ENCODE measurements at places on chromosomes 7 and 10. TPM values are rescaled to one million over a fixed set of nuclear protein-coding genes. Genes with fewer than 3 reads are reported as not detected.
A peak's percentile ranks its signal among the peaks of the same experiment; 100 is the strongest.

- H3K4me1 ChIP-seq = no peaks in the 10 kb centered on the region
- no peak overlapping the region for H3K4me3 ChIP-seq
- H3K36me3 ChIP-seq = no peaks in the 10 kb centered on the region
- H3K27me3 ChIP-seq = peaks cover 30% of the 10 kb centered on the region
- no peak overlapping the region for H3K27ac ChIP-seq
These were observed 3.0 kb upstream of the DMBT1 start for GRCh38 chr10:122557516-122557915.

- H3K4me1 ChIP-seq = no peaks in the 10 kb centered on the region
- no peak overlapping the region for H3K4me3 ChIP-seq
- H3K27me3 ChIP-seq = no peaks in the 10 kb centered on the region
- H3K27ac ChIP-seq = no peak overlapping the region
- no peaks in the 10 kb centered on the region for H3K36me3 ChIP-seq
- DNase-seq = peak; percentile 21
These were observed 26.4 kb upstream of the HSPA12A start for GRCh38 chr10:116768786-116769185.

GRCh38 chr7:762885-763284 lies 35.8 kb upstream of the PRKAR1B start:
- H3K27ac ChIP-seq = no peak overlapping the region
- peaks cover 87% of the 10 kb centered on the region for H3K36me3 ChIP-seq
- no peak for DNase-seq
- H3K4me1 ChIP-seq = no peaks in the 10 kb centered on the region

DNA sequence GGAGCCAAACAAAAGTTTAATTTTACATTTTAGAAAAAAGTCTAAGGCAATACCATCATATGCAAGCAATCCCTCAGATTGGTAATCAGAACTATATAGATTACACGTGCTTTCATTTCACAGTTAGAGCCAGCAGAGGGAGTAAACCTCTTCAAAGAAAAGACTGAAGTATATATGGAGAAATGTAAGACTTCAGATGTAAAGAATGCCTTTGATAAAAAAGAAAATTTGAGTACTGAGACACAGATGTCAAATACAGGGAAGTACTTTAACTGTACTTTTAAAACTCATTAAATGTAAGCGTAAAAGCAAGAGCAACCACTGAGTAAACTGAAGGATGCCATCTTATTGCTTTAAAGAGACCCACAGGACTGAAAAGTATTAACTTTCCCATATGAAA lies 101.4 kb upstream of the FAM133B start:
- no peak for DNase-seq
- no peaks in the 10 kb centered on the region for H3K4me1 ChIP-seq
- H3K27ac ChIP-seq = no peak overlapping the region
- no peak overlapping the region for H3K4me3 ChIP-seq

The PDE6C gene
- not detected for total RNA-seq

DNA sequence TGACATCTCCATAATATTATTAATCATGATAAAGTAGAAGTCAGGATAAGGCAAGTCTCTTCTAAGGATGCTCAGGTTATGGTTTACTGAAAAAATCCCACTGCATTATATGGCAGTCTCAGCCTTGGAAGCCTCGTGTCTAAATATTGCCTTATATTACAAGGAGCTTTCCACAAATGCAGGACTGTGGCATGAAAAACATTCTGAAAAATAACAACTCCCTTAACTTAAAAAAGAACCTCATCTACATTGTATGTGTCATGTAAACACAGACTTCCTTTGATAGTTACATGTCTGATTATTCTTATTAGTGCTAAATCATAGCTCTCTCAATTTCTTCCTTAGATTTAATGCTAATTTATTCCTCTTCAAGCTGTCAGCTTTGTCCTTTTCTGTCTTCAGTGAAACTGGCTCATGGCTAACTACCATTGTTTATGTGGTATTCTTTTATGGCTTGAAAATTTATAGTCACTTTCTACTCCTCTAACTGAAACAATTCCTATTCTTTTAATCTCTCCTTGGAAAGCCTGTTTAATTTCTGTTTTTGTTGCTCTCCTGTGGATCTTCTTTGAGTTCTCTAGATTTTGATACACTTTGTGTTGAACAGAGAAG lies 156.1 kb downstream of the KIF20B start:
- no peaks in the 10 kb centered on the region for H3K36me3 ChIP-seq
- no peak for DNase-seq
- no peaks in the 10 kb centered on the region for H3K27me3 ChIP-seq
- H3K4me3 ChIP-seq = no peak overlapping the region
- H3K4me1 ChIP-seq = no peaks in the 10 kb centered on the region
- no peak overlapping the region for H3K27ac ChIP-seq

GRCh38 chr7:54747234-54747633 lies 11.8 kb downstream of the SEC61G start:
- no peak for DNase-seq
- no peaks in the 10 kb centered on the region for H3K4me1 ChIP-seq
- no peaks in the 10 kb centered on the region for H3K27me3 ChIP-seq
- peaks cover 11% of the 10 kb centered on the region for H3K36me3 ChIP-seq
- no peak overlapping the region for H3K27ac ChIP-seq

DNA sequence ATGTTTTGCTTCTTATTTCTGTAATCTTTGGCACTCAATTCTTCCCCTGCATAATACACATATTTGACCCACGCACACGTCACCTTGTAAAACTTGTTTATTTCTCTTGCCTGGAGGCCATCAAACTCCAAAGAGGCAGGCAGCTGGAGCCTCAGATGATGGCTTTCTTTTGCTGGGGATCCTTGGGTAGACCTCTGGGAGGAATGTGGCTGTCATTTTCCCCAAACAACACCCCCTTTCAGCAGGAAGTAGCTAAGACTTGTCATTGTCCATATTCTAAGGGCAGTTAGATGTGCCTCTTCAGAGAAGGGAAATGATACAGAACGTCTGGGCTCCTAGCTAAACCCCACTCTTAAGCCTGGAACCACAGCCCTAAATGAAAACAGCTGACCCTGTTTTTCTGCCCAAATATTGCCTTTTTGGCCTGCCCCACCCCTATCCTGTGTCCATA lies 111.3 kb downstream of the ITGB8 start:
- no peaks in the 10 kb centered on the region for H3K4me1 ChIP-seq
- H3K27me3 ChIP-seq = no peaks in the 10 kb centered on the region
- H3K4me3 ChIP-seq = no peak overlapping the region
- H3K36me3 ChIP-seq = no peaks in the 10 kb centered on the region
- DNase-seq = no peak

DNA sequence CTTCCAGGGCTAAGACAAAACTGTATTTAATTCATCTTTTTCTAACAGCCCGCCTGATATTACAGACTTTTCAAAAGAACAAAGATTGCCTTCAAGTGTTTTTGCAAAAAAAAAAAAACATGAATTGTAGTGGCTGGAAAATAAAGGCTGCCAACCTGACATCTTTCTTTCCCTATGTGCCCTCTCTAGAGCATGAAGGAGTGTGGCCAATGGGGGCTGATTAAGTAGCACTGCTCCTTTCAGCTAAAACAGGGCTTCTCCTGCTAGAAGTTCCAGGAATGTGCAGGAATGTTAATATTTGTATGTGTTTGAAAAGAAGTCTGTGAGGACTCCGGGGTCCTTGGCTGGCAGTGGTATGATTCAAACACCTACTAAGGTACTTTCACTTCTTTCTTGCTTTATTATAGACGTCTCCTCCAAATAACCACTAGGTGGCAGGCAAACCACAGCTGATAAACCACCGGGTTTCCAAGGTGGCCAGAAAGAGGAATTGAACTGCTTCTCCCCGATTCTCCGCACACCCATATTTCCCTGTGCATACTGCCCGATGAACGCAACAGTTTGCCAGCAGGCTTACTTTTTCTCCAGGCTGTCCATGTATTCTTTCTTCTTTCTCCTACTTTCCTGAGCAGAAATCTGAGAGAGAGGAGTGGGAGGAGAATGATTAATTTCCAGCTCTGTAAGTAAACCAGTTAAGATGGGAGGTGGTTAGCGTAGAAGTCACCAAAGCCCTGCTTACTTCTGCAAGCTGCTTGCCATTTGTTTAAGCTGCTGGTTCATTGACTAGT lies 56.8 kb upstream of the DGKI start:
- DNase-seq = no peak
- H3K27ac ChIP-seq = no peak overlapping the region
- H3K4me3 ChIP-seq = no peak overlapping the region
- H3K36me3 ChIP-seq = peaks cover 53% of the 10 kb centered on the region

The DGKI gene
- total RNA-seq = not detected

GRCh38 chr7:51680594-51681399 lies 364.2 kb upstream of the COBL start:
- H3K4me3 ChIP-seq = no peak overlapping the region
- no peak for DNase-seq
- H3K36me3 ChIP-seq = no peaks in the 10 kb centered on the region

- DNase-seq = peak; percentile 14
- no peaks in the 10 kb centered on the region for H3K27me3 ChIP-seq
- no peak overlapping the region for H3K4me3 ChIP-seq
- no peak overlapping the region for H3K27ac ChIP-seq
- no peaks in the 10 kb centered on the region for H3K4me1 ChIP-seq
- H3K36me3 ChIP-seq = no peaks in the 10 kb centered on the region
These were observed 258.4 kb downstream of the SEMA3A start for GRCh38 chr7:83936056-83936708.

DNA sequence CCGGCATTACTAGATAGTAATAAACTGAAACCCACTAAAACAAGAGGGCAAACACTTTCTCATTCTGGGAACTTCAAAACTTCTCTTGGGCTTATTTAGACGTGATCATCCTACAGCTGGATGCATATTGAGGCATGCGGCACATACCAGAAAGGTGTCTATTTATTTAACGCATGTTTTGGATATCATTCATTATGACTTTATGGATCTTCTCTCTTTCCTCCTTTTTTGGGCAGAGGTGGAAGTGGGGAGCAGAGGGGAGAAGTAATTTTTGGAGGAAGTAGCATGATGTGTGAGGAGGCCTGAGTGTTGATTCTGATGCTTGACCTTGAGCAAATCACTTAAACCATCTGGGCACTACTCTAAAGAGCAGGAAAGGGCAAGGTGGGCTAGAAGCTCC lies 270.6 kb downstream of the TRIL start:
- H3K4me1 ChIP-seq = peaks cover 38% of the 10 kb centered on the region
- no peaks in the 10 kb centered on the region for H3K27me3 ChIP-seq
- no peaks in the 10 kb centered on the region for H3K36me3 ChIP-seq
- H3K4me3 ChIP-seq = peak overlapping the region; percentile 67
- DNase-seq = no peak

The HACD1 gene
- 38.7 TPM for total RNA-seq

The OPALIN gene
- not detected for total RNA-seq

GRCh38 chr7:130481898-130482297 lies 10.0 kb upstream of the MEST start:
- no peaks in the 10 kb centered on the region for H3K4me1 ChIP-seq
- no peaks in the 10 kb centered on the region for H3K36me3 ChIP-seq
- H3K27me3 ChIP-seq = peaks cover 6% of the 10 kb centered on the region
- no peak for DNase-seq
- no peak overlapping the region for H3K27ac ChIP-seq
- H3K4me3 ChIP-seq = no peak overlapping the region

DNA sequence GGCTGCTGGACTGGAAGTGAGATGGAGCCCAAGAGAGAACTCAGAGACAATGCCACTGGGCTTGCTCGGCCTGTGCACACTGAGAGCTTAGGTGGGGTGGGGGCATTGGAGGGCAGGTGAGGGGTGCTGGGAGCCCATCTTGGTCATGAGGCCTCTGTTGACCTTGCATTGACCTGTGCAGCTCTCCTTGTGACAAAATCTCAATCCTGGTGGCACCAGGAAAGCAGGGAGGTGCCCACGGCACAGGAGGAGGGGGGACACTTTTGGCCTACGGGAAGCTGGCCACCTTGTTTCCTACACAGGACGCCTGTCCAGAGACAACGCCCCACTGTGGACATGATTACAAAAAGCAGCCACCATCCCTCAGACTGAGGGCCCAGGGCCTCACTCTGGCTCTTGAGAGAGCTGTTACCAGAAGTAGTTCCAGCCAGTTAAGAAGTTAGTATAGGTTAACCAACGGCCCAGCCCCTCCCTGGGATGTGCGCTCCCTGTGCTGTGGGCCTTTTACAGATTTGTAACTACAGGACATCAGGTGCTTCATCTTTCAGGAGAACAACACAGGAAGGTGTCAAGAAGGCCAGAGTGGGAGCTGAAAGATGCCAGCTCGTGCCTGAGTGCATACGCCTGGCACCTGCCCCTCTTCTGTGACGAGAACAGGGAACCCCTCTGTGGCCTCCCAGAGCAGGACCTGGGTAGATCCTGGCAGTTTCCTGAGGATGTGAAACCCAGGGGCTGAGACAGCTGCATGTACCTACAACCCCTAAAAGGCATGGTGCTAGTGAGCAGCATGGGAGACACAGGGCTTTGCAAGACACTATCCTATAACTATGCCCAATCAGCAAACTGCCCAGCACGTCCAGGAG lies 10.3 kb downstream of the PKD1L1 start:
- no peaks in the 10 kb centered on the region for H3K27me3 ChIP-seq
- H3K4me1 ChIP-seq = no peaks in the 10 kb centered on the region
- H3K4me3 ChIP-seq = no peak overlapping the region
- H3K27ac ChIP-seq = no peak overlapping the region

DNA sequence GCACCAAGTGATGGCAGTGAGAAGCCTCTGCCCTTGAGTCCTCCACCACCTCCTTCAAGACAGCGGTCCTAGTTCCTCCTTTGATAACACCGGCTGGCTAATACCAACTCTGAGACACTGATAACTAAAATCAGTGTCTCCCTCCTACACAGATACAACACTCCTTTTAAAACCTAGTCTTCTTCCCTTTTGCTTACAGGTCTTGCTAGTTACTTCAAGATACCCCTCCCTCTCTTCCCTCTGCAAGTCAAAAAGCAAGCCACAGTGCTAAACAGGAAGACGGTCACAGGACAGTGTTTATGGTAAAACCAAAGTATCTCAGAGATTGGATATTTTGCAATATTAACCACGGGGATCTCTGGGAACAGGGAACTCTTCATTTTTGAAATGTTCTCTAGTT lies 4.6 kb downstream of the AKR1B1 start:
- H3K36me3 ChIP-seq = no peaks in the 10 kb centered on the region
- peaks cover 46% of the 10 kb centered on the region for H3K4me1 ChIP-seq
- H3K27me3 ChIP-seq = no peaks in the 10 kb centered on the region
- no peak for DNase-seq

- H3K27me3 ChIP-seq = no peaks in the 10 kb centered on the region
- H3K4me1 ChIP-seq = no peaks in the 10 kb centered on the region
- H3K27ac ChIP-seq = no peak overlapping the region
- no peak overlapping the region for H3K4me3 ChIP-seq
- no peaks in the 10 kb centered on the region for H3K36me3 ChIP-seq
- DNase-seq = no peak
These were observed 606.0 kb upstream of the GALNT17 start for GRCh38 chr7:70525991-70526390.

- H3K27me3 ChIP-seq = no peaks in the 10 kb centered on the region
- H3K36me3 ChIP-seq = peaks cover 6% of the 10 kb centered on the region
- H3K4me1 ChIP-seq = peaks cover 26% of the 10 kb centered on the region
- DNase-seq = peak; percentile 62
- peak overlapping the region; percentile 88 for H3K4me3 ChIP-seq
These were observed 534 bp upstream of the ACBD5 start for GRCh38 chr10:27241010-27241651.

DNA sequence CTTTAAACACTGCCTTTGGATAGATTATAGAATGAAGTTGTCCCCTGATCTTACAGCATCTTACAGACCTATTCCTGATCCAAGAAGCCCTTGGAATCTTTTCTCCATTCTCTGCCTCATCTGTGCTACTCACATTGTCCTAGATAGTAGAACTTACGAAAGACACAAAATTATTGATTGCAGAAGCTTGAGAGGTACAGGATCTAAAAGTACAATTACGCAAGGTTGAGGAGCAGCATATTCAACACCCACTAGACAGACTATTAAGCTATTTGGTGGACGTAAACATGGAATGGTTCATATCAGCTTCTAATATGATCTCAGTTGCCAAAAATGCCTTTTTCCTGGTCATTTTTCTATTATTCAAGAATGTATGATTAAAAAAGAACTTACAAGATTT lies 90.5 kb upstream of the SEM1 start:
- H3K27me3 ChIP-seq = peaks cover 3% of the 10 kb centered on the region
- H3K36me3 ChIP-seq = no peaks in the 10 kb centered on the region
- H3K27ac ChIP-seq = no peak overlapping the region
- DNase-seq = no peak
- H3K4me1 ChIP-seq = no peaks in the 10 kb centered on the region

All from psoas muscle (tissue), 8 donors.